NCI-H1436 (cell line): ENCODE measurements at places on chromosomes 7 and 10.

DNA sequence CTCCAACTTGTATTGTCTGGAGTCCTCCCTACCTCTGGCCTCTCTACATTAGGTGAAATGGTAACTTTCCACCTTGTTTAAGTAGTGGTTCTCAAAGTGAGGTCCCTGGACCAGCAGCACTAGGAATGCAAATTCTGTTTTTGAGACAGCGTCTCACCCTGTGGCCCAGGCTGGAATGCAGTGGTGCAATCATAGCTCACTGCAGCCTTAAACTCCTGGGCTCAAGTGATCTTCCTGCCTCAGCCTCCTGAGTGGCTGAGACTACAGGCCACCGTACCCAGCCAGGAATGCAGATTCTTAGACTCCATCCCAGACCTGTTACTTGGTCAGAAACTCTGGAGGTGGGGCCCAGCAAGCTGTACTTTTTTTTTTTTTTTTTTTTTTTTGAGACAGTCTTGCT is 6.8 kb upstream of the TBL2 start:
- no peak for DNase-seq

- no peak for DNase-seq
These were observed 22.9 kb downstream of the TBXAS1 start for GRCh38 chr7:139851770-139852481.

- DNase-seq: peak; percentile 47
These were observed 3.1 kb downstream of the CD36 start for GRCh38 chr7:80641548-80641947.

DNA sequence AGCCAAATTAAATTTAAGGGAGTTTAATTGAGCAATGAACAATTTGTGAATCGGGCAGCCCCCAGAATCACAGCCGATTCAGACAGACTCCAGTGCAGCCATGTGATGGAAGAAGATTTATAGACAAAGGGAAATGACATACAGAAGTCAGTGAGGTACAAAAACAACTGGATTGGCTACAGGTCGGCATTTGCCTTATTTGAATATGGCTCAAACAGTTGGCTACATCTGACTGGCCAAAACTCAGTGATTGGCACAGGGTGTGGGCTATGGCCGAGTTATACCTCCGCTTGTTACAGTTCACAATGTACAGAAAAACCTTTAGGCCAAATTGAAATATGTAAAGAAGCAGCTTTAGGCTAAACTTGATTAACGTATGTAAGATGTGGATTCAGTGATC is 30.8 kb upstream of the EIF4H start:
- DNase-seq: no peak

- no peak for DNase-seq
These were observed 88.3 kb downstream of the BAMBI start for GRCh38 chr10:28765641-28766040.

DNA sequence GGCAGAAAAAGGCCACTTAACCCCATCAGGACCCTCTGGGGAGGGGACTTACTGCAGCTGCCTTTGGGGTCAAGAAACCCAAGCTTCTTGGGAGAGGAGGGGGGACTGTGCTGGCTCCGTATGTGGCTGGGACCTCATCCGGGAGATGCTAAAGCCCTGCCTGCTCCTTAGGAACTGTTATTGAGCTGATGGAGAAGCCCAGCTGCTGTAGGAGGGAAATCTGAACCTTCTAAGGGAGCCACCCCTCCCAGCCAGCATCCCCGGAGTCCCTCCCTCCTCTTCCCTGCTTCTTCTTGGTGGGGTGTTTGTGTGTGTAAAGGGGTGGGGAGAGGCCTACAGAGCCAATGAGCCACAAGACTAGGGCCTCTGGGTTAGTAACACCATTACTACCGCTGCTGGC is 8.2 kb downstream of the KCNIP2 start:
- no peak for DNase-seq

GRCh38 chr7:128679920-128680319 is 7.8 kb downstream of the GARIN1A start:
- DNase-seq: no peak

DNA sequence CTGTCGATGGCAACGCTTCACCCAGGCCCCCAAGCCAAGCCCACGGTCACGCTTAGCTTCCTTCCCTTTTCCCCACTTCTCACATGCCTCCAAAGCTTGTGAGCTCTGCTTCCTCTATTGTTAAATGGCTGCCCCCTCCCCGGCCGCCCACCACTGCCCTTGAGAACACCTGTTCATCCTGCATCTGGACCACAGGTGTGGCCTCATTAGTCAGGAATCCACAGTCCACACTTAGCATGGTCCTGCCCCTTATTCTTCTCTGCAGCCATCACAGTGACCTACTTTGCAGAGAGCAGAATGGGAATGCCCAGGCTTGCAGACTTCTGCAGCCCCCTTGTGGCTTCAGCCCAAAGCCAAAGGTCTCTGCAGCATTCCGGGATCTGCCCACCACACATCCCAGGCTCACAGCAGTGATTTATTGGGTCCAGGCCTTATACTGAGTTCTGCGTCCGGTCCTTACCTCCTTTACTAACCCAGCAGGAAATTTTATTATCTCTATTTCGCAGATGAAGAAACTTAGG is 66.9 kb downstream of the PTPRE start:
- no peak for DNase-seq

DNA sequence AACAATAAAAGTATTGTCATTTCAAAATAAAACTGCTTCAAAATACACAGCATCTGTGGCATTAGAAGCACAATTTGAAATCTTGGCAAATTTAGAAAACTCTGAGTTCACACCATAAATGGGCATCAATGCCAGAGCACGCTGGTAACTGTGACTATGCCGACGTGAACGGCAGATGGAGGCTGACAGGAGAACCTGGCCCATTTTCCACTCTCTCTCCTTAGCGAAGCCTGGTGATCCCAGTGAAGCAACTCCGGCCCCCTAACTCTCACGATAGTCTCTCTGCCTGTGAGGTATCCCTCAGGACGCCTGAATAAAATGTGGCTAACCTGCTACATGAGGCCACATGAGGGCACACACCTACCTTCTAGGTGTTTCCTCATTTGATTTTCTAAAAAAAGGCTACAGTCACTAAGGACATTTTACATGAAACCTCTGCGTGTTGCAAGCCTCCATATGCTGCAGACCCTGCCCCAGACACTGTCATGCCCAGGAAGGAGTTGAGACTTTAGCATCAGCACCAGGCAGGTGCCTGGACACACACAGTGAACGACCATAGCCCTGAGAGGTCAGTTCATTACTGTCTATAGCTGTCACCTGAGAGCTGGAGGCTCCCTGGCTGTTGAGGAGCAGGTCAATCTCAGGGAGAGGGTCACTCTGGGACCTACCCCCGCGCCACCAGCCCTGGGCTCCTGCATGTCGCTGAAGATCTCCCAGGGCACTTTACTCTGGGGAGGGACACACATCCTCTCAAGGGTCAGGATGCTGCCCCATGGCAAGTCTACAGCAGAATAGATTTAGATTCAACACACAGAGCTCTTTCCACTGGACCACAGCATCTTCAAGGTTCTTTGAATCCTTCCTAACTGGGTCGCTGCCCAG is 62.9 kb upstream of the CAMK2B start:
- no peak for DNase-seq

DNA sequence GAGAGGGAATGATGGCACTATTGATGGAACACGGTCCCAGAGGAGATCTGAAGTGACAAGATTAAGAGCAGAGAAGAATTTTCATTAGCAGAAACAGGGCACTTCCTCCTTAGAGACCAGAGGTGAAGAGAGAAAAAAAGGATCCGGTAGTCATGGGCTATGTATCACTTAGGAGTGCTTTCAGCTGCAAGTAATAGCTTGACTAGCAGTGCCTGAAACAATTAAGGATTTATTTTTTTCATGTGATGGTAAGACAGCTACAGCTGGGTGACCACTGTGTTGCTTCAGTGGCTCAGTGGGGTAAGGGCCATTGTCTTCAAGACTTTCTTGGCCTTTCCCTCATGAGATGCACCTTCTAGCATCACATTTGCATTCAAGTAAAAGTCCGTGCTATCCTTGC is 515.1 kb upstream of the GALNT17 start:
- DNase-seq: no peak

DNA sequence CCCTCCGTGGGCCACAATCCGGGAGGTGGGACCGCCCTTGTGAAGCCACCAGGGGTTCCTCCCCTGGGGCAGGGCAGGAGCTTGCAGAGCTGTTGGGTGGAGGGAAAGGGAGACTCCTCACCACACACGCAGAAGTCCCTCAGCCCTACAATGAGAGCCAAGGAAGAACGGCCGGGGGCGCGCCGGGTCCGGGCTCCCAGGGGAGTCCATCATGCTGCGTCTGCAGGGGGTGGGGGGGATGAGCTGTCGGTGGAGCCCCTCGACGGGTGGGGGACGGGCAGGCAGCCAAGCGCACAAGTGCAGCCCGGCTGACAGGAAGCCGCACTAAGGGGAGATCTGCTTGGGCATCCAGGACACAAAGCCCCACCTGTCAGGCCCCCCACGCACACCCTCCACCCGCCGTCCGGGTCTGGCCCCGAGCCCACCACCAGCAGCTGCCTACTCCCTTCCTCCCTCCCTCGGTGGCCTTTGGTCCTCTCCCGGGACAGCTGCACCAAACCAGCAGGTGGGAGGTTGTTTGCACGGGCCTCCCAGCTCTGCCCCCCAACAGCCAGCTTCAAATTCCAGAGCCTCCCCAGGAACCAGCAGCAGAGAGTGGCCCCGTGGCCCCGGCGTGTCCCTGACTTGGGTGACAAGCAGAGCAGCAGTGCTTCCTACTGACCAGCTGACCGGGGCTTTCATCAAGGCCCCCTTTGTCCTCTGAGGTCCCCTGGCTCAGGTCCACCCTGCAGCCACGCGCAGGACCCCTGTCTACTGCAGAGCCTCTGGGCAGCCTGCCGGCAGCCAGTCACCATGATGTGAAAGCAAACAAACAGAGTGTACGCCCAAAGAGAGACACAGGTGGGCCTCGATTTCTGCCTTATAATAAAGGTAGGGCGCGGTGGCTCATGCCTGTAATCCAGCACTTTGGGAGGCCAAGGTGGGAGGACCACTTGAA is 50.3 kb downstream of the HIP1 start:
- peak; percentile 64 for DNase-seq

DNA sequence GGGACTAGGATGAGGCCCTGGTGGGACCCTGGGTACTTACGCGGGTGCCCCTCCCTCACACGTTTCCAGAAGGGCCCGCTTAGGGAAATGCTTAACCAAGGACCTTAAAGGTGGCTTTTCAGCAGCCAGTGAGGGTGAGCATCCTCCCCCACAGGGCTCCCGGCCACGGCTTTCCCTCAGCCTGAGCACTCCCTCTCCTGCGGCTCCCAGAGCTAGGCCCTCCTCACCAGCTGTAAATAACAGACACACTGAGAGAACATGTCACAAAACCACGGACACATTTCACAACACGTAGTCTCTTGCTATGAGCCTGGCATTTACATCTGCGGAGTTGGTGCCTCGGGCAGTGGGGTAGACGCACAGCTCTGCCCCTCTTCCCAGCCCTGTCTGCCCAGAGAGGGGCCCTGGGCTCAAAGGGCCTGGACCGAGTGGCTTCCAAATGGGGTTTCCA is 25.2 kb downstream of the GRID1 start:
- DNase-seq: no peak

DNA sequence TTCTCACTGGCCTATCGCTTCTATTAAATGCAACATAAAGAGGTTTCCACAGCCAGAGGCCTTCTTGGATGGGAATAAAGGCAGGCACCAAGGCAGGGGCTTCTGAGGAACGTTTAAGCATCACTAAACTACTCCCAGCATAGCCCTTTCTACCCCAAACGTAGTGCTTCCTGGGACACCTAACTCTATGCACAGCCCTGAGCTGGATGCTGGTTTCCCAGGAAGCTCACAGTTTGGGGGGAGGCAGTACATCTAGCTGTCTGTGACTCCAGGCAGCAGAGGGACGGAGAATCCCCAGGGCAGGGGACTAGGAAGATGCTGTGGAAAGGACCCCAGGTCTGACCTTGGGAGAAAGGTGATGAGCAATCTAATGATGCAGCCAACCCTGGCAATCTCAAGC is 192.8 kb upstream of the ZMIZ1 start:
- no peak for DNase-seq

DNA sequence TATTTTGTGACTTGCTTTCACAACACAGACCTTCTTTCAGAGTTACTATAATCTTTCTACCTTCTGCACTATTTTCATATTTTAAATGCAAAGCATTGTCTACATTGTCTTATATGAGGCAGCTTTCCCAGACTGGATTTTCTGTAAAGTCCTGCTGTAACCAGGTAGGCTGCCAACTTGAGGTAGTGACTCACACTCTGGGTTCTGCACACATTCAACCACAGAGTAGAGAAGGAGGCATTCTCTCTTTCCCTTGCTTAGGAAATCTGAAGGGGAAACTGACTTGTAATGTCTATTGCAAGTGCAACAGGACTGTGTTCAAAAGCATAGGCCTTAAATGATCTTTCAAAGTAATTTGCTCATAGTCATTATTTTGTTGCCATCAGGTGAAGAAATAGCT is 461.4 kb downstream of the GRM8 start:
- no peak for DNase-seq

DNA sequence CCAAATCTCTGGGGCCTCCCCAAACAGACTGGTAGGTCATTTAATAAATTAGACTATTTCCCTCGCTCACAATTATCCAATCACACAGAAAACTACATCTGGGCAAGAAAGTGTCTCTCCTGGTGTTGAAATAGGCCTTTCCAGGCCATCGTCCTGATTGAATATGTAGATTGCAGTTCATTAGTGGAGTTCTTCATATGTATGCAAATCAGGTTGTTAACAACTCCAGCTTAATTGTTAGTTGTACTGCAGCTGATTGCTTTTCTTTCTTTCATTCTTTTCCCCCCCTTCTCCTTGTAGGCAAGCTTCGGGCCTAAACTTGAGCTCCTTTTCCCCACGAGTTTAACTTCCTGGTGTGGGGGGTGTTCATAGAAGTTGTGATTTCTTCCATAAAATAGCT is 359.1 kb upstream of the GALNT17 start:
- DNase-seq: no peak

DNA sequence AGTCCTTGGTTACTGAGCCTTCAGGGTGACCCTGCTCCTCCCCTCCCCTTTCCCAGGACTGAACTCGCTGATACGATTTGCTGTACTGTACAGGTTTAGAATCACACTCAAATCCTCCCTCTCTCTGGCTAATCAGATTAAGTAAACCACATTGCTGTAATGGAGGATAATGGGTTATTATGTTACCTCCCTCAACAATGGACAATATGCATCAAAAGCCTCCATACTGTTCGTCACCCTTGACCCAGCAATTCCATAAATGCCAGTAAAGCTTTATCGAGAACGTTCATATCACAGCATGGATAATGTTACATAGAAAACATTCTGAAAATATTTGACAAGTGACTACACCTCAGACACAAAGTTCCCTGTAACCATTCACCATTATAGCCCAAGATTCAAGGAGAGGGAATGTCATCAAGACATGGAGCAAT is 61.7 kb downstream of the FAM107B start:
- no peak for DNase-seq

GRCh38 chr7:73626814-73627213 is 2.5 kb upstream of the MLXIPL start:
- DNase-seq: no peak

DNA sequence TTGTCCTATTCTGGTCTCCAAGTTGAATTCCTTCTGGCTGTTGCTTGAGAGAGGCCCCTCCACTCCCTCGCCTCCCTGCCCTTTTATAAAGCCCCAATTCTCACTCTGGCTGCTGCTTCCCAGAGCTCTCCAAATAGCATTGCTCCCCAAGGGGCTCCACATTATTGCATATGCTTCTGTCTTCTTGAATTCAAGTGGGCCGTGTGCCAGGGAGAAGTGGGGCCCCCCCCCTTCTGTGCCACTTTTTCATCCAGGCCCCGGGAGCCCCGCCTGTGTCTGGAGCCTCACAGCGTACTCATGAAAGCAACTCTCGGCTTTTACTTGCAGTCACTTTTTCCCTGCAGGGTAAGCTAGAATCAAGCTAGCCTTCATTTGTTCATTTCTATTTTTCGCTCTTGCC is 265.1 kb downstream of the CCSER2 start:
- DNase-seq: no peak

GRCh38 chr10:16770670-16771069 is 46.6 kb downstream of the RSU1 start:
- no peak for DNase-seq
